ENCODE measurements at places on chromosomes 16 and 17.

DNA sequence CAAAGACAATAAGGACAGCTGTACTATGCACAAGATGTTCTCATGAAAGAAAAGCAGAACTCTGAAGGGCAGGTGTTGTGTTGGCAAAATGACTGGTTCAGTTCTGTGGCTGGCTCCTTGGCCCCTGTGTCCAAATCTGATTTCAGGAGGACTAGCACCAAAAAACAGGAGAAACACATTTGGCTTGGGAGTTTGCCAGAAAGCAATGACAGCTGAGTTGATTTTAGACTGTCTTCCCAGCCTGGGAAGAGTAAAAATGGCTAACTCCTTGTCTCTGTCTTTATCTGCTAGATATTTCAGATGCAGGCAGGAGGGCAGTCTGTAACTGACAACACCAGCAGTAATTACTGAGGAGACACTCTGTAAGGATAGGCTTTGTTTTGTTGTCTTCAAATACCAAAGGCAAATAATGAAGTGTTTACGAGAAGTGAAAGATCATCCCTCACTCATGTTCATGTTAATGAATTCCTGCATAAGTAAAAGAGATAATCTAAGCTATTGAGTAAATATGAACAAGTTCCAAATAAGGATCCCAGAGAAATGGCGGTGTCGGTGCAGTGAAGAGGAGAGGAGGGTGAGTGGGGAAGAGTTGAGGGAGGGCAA is 989.0 kb downstream of the CDH11 start:
- no peak for DNase-seq

DNA sequence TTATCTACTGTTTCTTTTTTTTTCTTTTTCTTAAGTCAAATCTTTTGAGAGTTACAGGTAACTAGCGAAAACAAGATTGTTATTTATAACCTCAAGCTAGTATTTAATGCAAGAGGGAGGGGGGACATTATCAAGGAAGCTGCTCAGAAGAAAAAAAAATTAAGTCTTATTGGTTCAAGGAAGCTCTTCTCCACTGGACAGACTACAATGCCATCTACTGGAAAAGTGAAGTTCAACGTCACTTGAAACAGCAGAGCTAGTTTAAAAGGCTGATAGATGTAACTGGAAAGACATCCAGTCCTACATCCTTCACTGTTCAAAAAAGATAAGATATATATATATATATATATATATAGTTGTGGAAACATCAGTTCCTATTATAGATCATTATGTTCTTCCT is 418.0 kb upstream of the PSMD7 start:
- DNase-seq = peak; percentile 56

GRCh38 chr17:65684631-65685030 is 123.2 kb upstream of the AXIN2 start:
- no peak for DNase-seq

GRCh38 chr17:55284001-55284884 is 19.5 kb downstream of the HLF start:
- no peak for DNase-seq

DNA sequence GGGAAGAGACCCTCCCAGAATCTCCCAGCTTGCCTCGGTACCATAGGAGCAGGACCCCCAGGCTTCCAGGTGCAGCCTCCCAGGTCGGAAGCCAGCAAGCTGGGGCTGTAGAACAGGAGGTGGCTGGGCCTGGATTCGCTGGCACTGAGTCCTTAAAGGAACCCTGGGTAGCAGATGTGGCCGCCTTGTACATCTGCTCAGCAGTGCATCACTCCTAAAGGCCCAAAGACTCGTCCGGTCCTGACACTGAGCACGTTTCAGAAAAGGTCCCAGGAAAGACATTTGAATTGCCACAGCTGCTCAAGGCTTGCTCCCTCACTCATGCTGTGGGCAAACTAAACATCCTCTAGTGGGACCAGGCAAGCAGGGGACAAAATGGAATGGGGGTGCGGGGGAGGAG is 172.8 kb downstream of the RAB11FIP4 start:
- DNase-seq = no peak

GRCh38 chr16:2532494-2533141 is 1.4 kb upstream of the CEMP1 start:
- no peak for DNase-seq

- no peak for DNase-seq
Measured at GRCh38 chr16:14501331-14502255, 128.5 kb downstream of the PARN start.

GRCh38 chr17:78716292-78716691 is 65.8 kb downstream of the CYTH1 start:
- DNase-seq = no peak

GRCh38 chr17:74146196-74146595 is 57.3 kb upstream of the RPL38 start:
- DNase-seq = no peak

GRCh38 chr16:14302399-14303181 is 231.5 kb downstream of the MRTFB start:
- no peak for DNase-seq

- no peak for DNase-seq
Measured at GRCh38 chr17:53472586-53472985, 350.1 kb upstream of the KIF2B start.
